ENCODE measurements at places on chromosomes 1 and 21.

DNA sequence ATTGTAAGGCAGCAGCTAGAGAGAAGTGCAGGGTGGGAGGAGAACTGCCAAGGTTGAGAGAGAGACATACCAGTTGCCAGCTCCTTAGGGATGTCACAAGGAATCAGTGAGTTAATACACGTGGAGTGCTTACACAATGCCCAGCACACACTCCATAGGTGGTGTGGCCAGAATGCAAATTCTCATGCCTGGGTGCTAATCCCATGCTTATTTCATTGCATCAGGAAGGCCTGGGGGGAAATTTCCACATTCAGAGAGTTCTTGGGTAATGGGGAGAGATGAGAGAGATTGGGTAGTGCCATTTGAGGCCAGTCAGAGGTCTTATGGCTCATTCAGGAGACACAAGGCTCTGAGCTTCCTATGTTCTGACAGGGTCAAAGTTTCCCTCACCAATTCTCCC, 38.7 kb downstream of the GJA5 start:
- DNase-seq = no peak

- DNase-seq = no peak
These were observed 6.1 kb downstream of the OSBPL9 start for GRCh38 chr1:51623025-51623424.

DNA sequence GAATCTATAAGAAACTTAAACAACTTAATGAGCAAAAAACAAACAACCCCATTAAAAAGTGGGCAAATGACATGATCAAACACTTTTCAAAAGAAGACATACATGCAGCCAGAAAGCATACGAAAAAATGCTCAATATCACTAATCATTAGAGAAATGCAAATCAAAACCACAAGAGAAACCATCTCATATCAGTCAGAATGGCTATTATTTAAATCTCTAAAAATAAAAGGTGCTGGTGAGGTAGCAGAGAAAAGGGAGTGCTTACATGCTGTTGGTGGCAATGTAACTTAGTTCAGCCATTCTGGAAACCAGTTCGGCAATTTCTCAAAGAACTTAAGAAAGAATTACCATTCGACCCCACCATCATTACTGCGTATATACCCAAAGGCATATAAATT, 147.7 kb downstream of the FAF1 start:
- DNase-seq = no peak

- no peak for DNase-seq
These were observed 24.4 kb downstream of the DIO1 start for GRCh38 chr1:53918343-53918742.

DNA sequence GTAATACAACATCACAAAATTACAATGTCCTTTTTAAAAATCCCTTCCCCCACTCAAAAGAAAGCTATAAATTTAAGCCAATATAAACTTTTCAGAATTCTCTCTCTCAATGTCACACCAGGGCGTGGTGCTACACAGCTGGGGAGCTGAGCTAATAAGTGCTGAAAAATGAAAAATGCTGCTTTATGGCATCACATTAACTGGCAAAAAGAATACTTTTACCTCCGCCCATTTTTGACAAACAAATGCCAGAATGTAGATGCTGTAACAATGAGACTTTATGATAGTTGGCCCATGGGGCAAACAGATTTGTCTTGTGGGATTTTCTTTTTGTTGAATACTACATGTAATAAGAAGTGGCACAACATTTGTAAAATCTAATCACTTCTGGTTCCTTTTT, 12.7 kb upstream of the LYPLAL1 start:
- DNase-seq = no peak

GRCh38 chr1:162016631-162017030, 7.0 kb downstream of the OLFML2B start:
- no peak for DNase-seq

DNA sequence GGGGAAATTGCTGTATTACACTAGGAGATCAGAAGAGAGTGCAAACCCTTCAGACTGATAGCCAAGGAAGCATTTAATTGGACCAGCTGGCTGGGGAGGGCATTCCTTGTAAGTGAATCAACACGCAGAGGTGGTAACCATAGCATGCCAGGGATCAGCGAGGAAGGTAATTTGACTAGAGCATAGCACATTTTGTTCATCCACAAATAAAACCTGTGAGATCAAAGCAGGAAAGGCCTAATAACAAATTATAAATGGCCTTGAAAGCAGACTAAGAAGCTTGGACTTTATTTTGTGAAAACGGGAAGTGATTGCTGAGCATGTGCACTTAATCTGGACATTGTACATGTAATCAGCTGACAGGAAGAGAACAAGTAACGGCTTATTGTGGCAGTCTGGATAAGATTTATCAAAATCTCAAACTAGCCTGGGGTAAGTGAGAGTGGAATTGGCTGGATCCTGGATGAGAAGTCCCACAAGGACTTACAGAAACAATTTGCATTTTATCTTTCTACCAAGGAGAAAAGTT, 11.7 kb upstream of the CD55 start:
- no peak for DNase-seq

GRCh38 chr1:20574686-20575540, 14.0 kb upstream of the CDA start:
- peak; percentile 5 for DNase-seq

GRCh38 chr1:109567877-109568672, 19.7 kb downstream of the GNAI3 start:
- DNase-seq = no peak

DNA sequence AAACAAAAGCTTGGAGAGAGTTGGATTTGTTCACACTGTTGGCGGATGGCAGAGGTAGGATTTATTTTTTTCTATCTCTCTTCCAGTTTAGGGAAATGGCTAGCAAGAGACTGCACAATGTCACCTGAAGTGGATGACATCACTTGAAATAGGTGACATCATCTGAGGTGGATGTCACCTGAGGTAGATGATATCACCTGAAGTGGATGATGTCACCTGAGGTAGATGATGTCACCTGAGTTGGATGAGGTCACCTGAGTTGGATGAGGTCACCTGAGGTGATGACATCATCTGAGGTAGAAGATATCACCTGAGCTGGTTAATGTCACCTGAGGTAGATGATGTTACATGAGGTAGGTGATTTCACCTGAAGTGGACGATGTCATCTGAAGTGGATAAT, 413.4 kb downstream of the DSCAM start:
- DNase-seq = no peak

- DNase-seq = no peak
These were observed 437.0 kb downstream of the MATN1 start for GRCh38 chr1:30286241-30286987.

DNA sequence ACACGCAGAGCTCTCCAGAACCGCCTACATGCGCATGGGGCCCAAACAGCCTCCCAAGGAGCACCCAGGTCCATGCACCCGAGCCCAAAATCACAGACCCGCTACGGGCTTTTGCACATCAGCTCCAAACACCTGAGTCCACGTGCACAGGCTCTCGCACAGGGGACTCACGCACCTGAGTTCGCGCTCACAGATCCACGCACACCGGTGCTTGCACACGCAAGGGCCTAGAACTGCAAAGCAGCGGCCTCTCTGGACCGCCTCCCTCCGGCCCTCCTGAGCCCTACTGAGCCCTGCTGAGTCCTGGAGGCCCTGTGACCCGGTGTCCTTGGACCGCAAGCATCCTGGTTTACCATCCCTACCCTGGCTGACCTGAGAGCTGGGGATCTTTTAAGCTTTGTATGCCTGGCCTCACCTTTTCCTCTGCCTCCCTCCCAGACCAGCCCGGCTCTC, 8.3 kb downstream of the OLIG2 start:
- DNase-seq = no peak

DNA sequence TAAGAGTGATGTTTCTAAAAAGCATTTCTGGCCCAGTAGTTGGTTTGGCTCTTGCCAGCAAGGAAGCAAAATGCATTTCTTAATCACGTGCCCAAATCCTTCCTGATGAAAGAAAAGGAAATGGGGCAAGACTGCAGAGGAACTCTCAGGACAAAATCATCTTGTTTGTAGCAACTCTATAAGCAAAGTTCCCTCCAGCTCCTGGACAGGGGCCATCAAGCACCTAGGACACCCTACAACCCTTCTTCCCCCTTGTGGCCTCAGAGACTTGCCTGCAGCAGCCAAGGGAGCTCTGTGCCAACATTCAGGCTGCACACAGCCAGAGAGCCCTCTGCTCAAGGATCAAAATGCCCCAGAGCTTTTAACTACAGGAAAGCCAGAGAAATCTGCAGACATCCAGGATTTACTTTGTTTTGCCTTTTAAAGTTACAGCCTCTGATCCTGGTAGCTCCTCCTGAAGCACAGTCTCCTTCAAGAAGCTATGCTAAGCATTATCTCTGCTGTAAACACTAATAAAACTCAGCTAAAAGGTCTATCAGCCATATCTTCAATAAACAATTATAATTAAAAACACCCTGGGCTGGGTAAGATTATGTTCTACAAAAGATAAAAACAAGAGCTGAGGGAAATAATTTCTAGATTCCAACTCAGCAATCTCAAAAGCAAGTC, 105.0 kb downstream of the KIAA0319L start:
- DNase-seq = no peak
